Activated naive CD8-positive, alpha-beta T cell treated with anti-CD3 and anti-CD28 coated beads for 36 hours (primary cell): ENCODE measurements at places on chromosomes 4 and X.

GRCh38 chr4:61442936-61443335 lies 242.8 kb downstream of the ADGRL3 start:
- no peaks in the 10 kb centered on the region for H3K4me1 ChIP-seq
- H3K27me3 ChIP-seq = no peaks in the 10 kb centered on the region
- H3K4me3 ChIP-seq = no peak overlapping the region
- no peaks in the 10 kb centered on the region for H3K36me3 ChIP-seq

DNA sequence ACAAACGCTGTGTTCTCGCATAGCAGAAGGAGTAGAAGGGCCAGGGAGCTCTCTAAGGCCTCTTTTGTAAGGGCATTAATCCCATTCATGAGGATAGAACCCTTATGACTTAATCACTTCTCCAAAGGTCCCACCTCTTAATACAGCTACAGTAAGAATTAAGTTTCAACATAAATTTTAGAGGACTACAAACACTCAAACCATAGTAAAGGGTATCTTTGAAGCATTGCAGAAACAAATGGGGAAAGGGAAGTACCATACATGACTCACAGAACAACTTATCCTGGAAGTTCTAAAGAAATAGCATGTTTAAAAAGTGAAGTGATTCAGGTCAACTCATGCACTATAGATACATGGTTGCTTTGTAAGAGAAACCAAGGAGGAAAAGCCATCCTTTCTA lies 680.8 kb downstream of the RPA4 start:
- no peaks in the 10 kb centered on the region for H3K27me3 ChIP-seq
- no peak overlapping the region for H3K27ac ChIP-seq
- H3K4me1 ChIP-seq = peaks cover 6% of the 10 kb centered on the region
- H3K4me3 ChIP-seq = no peak overlapping the region
- no peak for DNase-seq

- no peak for DNase-seq
- H3K36me3 ChIP-seq = no peaks in the 10 kb centered on the region
- no peak overlapping the region for H3K4me3 ChIP-seq
- no peaks in the 10 kb centered on the region for H3K27me3 ChIP-seq
Observed at GRCh38 chrX:10929747-10930146, 181.4 kb upstream of the HCCS start.

DNA sequence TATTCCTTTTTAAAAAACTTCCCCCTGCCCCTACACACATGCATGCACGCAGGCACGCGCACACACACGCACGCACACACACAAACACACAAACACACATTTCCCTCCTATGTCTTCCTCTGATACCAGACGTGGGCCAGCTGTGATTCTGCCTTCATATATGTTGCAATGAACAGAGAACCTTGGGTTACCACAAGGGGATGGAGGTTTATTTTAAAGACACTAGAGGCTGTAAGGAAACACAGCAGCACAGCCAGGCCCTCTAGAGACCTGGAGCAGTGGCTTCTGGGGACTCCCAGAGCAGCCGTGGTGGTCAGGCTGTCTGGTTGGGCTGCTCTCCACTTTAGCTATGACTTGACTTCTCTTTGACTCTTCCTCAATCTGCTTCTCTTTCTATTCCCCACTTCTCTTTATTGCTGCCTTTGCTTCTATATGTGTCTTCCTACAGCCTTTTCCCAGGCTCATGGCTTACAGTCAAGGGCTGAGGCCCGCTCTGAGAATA lies 3.2 kb upstream of the TLR10 start:
- DNase-seq = no peak
- no peak overlapping the region for H3K27ac ChIP-seq
- H3K27me3 ChIP-seq = peaks cover 4% of the 10 kb centered on the region

DNA sequence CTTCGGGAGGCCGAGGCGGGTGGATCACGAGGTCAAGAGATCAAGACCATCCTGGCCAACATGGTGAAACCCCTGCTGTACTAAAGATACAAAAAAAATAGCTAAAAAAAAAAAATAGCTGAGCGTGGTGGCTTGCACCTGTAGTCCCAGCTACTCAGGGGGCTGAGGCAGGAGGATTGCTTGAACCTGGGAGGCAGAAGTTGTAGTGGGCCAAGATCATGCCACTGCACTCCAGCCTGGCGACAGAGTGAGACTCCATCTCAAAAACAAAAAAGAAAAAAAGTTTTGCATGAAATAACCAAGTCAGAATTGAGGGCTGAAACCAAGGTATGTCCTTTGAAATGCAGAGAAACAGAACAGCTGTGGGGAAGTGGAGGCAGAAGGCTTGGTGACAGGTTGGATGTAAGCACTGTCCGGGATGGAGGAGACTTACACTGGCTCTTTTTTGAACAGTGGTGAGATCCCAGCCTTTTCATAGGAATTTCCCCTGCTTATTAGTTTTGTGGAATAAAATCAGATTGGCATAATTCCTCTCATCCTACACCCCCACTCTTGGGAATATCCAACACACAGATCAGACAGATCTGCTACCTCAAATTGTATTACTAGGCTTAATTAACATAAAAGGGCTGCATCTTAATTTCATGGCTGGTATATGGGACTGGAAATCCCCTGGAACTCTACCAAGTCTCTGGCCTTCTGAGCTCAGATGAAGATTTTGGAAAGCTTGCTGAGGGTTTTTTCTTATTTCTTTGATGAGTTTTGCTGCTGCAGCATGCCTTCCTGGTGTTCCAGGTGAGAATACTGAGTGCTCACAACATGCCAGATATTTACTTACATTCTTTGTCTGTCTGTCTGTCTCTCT lies 18.8 kb upstream of the C4orf36 start:
- peaks cover 21% of the 10 kb centered on the region for H3K4me1 ChIP-seq
- DNase-seq = no peak
- H3K27me3 ChIP-seq = no peaks in the 10 kb centered on the region
- no peak overlapping the region for H3K4me3 ChIP-seq
- no peaks in the 10 kb centered on the region for H3K36me3 ChIP-seq
- no peak overlapping the region for H3K27ac ChIP-seq
